ENCODE measurements at places on chromosomes 3 and 15.

DNA sequence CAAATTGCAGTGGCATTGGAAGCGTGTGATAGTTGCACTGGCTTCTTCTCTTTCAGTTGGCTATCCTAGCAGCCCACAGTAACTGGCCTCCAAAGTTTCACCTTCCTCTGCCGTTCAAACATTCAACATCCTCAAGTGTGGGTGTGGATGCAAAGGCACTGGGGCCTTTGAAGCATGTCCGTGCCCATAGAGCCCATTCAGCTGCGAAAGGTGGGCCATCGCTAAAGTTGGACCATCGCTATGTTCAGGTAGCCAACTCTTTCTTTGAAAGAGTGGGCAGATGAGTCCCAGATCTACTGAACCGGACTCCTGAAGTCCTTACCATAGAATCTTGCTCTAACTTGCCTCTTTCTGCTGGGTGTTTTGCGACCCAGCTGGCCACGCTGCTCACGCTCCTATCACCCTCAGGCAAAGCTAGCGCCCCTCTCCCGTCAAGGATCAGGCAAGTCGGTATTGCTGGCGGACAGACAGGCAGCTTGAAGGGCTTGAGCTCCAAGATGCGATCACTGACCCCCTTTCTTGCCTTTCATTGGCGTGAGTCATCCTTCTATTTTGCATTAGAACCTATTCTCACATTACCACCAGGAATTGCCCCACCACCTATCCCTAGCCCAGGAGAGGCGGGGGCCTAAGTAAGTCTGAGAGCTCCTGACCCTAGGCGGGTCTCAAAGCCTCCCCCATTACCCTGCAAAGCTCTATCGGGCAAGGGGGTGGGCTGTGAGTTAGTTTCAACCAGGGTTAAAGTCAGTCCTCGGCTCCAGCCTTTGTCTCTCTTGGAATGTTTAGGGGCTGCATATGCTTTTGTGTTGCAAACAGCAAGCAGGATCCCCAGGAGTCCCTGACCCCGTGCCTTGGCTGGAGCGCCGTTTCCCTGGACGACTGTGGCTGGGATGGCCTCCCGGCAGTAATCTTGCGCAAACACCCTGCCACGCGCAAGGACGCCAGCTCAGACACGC lies 28.7 kb downstream of the ZIC4 start:
- DNase-seq, result no peak

DNA sequence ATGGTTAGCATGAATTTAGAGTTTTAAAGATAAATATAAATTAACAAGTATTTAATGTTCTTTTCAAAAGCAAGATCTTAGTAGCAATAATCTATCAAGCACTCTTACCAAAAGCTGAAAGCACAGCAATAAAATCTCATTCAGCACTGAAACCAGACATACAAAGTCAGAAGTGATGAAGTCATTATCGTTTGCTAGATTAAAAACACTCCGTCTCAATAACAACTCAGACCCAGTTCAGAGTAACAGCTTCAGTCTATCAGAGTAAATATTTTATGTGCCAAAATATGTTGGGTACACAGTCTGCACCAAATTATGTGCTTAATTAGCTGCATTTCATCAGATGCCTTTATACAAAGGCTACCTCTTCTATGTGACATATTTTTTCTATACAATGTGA lies 41.6 kb downstream of the CPA3 start:
- no peak for DNase-seq

- DNase-seq, result no peak
Observed at GRCh38 chr3:13666781-13667709, 118.1 kb downstream of the FBLN2 start.

GRCh38 chr3:22979581-22979980 lies 223.5 kb upstream of the UBE2E2 start:
- DNase-seq, result no peak

- DNase-seq, result no peak
Observed at GRCh38 chr15:84856731-84857417, 27.6 kb upstream of the SLC28A1 start.

GRCh38 chr3:186236357-186237020 lies 125.5 kb downstream of the DGKG start:
- DNase-seq, result peak; percentile 31

GRCh38 chr3:9727743-9728142 lies 3.8 kb upstream of the BRPF1 start:
- DNase-seq, result no peak

DNA sequence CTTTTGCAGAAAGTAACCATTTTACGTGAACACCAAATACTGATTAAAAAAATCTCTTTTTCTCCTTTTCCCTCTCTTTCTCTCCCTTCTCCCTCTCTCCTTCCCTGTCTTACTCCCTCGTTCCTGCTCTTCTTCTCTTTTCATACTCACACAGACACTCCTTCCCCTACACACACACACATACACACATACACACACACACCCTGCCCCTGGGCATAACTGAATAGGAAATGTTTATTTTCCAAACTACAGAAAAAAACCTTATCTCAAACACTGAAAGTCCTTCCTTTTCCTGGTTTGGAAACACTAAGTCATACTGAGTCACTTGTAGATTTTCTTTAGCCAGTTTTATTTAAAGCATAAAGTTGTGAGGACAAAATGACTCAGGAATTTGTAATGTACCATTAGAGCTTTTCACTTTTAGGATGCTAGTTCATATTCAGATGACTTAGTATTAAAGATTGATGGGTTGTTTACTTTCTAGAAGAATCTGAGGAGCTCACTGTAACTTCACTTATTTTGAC lies 62.4 kb downstream of the MBNL1 start:
- DNase-seq, result no peak

GRCh38 chr3:119594066-119594465 lies 3.6 kb upstream of the PLA1A start:
- DNase-seq, result no peak

- DNase-seq, result no peak
Observed at GRCh38 chr3:183226333-183226890, 26.6 kb upstream of the B3GNT5 start.

DNA sequence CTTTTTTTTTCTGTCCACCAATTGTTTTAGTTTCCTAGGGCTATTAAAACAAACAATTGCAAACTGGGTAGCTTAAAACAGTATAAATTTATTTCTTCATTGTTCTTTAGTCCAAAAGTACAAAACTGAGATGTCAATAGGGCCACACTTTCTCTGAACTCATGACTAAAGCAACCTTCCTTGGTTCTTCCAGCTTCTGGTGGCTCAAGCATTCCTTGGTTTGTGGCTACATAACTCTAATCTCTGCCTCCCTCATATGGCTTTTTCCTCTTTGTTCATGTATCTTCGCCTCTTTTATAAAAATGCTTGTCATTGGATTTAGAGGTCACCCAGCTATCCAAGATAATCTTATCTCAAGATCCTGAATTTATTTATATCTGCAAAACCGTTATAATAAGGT lies 914.5 kb upstream of the EPHA6 start:
- no peak for DNase-seq

DNA sequence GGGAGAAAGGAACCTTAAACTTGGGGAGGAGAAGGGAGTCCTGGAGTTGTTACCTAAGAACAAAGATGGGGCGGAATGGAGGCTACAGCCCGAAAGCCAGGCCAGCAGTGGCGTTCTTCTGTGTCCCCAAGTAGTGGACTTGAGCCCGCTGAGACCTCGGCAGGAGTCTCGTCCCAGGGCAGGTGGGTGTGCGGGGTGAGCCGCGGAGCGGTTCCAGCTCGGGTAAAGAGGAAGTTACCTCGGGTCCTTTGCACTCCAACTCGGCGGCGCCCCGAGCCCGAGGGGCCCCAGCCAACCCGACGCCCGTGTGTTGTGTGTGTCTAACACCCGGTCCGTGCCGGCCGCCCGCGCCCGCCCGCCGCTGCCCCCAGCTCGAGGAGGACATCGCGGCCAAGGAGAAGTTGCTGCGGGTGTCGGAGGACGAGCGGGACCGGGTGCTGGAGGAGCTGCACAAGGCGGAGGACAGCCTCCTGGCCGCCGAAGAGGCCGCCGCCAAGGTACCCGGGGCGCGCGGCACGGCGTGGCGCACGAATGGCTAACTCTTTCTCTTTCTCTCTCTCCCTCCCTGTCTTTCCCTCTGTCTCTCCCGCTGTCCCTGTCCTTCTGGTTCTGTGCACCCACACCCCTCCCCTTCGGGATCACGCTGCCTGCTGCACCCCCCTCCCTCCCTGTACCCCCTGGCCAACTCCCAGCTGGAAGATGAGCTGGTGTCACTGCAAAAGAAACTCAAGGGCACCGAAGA lies 959 bp downstream of the TPM1 start:
- no peak for DNase-seq

GRCh38 chr3:186152889-186153292 lies 44.0 kb upstream of the ETV5 start:
- peak; percentile 89 for DNase-seq

- no peak for DNase-seq
Observed at GRCh38 chr3:169886671-169887070, 16.9 kb upstream of the LRRC31 start.

- DNase-seq, result no peak
Observed at GRCh38 chr3:155031186-155031585, 48.9 kb upstream of the MME start.

DNA sequence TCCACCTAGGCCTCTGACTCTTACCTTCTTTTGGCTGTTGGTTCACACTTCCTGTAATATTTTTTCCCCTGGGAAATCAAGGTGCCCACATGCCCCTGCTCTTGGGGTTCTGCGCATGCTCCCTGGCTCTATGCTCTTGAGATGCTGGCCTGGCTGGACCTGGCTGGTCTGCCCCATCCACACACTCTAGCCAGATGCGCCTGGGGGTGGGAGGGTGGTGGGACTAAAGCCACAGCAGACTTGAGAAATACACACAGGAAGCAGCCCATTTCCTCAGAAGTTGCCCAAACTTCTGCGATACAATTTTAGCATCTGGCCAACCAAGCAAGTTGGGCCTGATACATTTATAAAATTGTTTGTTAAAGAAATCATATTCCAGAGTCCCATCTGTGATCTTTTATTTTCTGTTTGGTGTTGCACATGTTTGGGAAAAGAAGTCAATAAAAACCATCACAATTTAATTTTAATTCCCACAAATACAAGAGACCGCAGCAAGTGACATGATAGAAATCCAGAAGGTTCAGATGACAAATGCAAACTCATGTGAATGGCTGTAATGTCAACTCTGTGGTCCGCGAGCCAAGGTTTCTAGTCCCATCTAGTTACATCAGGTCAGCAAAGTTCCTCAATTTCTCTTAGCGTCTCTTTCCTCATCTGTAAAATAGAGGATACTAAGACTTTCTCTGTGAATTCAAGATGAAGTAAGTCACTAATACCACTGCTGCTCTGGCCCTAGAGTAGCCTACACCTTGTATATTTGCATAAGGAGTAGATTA lies 55.9 kb upstream of the MEF2A start:
- peak; percentile 42 for DNase-seq

GRCh38 chr3:46708401-46709156 lies 7.4 kb downstream of the TMIE start:
- no peak for DNase-seq

- no peak for DNase-seq
Observed at GRCh38 chr3:165751637-165752036, 85.6 kb downstream of the BCHE start.

GRCh38 chr3:185361920-185362319 lies 1.0 kb upstream of the MAP3K13 start:
- no peak for DNase-seq

- peak; percentile 82 for DNase-seq
Observed at GRCh38 chr3:15647611-15648167, 46.1 kb downstream of the BTD start.

DNA sequence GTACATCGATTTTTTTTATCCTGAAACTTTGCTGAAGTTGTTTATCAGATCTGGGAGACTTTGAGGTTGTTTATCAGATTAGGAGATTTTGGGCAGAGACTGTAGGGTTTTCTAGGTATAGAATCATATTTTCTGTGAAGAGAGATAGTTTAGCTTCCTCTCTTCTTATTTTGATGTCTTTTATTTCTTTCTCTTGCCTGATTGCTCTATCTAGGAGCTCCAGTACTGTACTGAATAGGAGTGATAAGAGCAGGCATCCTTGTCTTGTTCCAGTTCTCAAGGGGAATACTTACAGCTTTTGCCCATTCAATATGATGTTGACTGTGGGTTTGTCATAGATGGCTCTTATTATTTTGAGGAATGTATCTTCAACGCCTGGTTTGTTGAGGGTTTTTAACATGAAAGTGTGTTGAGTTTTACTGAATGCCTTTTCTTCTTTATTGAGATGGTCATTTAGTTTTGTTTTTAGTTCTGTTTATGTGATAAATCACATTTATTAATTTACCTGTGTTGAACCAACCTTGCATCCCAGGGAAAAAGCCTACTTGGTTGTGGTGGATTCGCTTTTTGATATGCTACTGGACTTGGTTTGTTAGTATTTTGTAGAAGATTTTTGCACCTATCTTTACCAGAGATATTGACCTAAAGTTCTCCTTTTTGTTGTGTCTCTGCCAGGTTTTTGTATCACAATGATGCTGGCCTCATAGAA lies 14.9 kb upstream of the DNAAF4 start:
- DNase-seq, result no peak

DNA sequence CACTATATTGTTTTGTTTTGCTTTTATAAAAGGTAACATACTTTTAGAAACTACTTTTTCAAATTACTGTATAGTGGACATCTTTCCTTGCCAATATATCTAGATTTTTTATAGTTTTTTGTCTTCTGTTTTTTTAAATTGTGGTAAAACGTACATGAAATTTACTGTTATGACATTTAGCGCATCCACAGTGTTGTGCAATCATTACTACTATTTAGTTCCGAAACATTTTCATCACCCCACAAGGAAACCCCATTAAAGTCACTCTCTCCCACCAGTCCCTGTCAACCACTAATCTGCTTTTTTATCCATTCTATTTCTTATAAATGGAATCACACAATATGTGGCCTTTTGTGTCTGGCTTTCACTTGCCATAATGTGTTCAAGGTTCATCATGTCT lies 54.8 kb downstream of the TMEM266 start:
- no peak for DNase-seq
